ENCODE measurements at places on chromosomes 2 and 18. TPM values are rescaled to one million over a fixed set of nuclear protein-coding genes. Genes with fewer than 3 reads are reported as not detected.

PSMA8 gene
- polyA plus RNA-seq: not detected

INO80D gene
- polyA plus RNA-seq: 1.7 TPM

GPBAR1 gene
- 6.0 TPM for polyA plus RNA-seq

SP5 gene
- polyA plus RNA-seq: 1.6 TPM

CD8B gene
- not detected for polyA plus RNA-seq

PTCD3 gene
- polyA plus RNA-seq: 34.1 TPM

MYO3B gene
- polyA plus RNA-seq: 3.5 TPM

UGT1A9 gene
- 414 TPM for polyA plus RNA-seq

CCDC150 gene
- 7.3 TPM for polyA plus RNA-seq

GAL3ST2 gene
- polyA plus RNA-seq: 0.39 TPM

TUBA3E gene
- not detected for polyA plus RNA-seq

COL3A1 gene
- polyA plus RNA-seq: 32.2 TPM

ANAPC1 gene
- polyA plus RNA-seq: 5.8 TPM
